ENCODE measurements at places on chromosomes 5 and 9.

DNA sequence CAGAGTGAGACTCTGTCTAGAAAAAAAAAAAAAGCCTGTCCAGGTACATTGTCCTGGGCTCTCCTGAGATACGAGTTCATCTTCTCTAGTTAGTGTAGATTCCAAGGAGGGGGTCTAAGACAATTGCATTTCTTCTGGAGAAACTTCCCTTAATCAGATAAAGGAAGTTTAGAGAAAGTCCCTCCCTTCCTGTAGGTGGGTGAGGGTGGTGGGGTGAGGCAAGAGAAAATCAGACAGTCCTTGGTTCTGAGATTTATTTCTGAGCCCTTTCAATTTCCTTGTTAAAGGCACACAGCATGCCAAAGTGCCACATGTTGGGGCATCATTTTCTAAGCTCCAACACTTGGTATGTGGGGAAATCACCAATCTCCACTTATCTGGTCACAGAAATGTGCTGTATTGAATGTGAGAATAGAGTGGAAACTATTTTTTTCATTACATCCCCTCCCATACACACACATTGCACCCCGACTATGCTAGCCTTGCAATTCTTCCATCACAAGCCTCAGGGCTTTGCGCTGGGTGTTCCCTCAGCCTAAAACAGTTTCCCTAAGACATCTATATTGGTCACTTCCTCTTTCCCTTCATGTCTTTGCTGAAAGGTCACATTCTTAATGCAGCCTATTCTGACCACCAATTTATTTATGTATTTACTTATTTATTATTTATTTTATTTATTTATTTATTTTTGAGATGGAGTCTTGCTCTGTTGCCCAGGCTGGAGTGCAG lies 5.1 kb upstream of the TUT7 start:
- no peak for DNase-seq

- no peak for DNase-seq
These were observed 113.0 kb downstream of the TRIO start for GRCh38 chr5:14256026-14256690.

GRCh38 chr5:2207416-2208238 lies 324.9 kb upstream of the IRX4 start:
- no peak for DNase-seq

- no peak for DNase-seq
These were observed 52.6 kb downstream of the ESM1 start for GRCh38 chr5:54932789-54933188.

DNA sequence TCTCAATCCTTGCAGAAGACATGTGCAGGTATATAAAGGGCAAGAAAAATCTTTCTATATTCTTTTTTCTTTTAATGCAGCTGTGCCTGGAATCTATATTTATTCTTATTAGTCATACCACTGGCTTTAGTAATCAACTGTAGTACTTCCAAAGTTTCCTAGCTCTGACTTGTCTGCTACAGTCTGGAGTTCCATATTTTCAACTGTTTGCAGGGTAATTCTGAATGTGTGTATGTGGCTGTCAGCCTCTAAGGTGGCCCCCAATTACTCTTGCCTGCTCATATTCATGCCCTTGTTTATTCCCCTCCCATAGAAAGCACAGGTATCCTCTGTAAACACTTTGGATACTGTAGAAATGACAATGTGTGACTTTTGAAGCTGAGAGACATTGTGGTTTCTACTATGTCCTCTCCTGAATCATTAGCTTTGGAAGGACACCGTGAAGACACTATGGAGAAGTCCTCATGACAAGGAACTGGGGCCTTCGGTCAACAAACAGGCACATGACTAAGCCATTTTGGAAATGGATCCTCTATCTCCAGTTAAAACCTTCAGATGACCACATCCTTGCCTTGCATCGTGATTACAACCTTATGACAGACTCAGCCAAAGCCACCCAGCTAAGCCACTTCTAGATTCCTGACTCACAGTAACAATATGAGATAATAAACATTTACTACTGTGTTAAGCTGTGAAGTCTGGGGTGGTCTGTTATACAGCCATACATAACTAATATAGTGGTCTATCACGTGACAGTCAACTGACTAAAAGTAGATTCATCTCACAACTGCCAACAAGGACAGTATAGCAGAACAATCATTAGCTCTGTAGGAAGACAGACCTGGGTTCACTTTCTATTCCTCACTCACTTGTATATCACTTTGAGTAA lies 49.5 kb upstream of the SUSD1 start:
- DNase-seq = no peak

- DNase-seq = no peak
These were observed 97.0 kb upstream of the COL5A1 start for GRCh38 chr9:134544388-134545214.

All from stimulated activated CD4-positive, alpha-beta T cell treated with anti-CD3 and anti-CD28 coated beads, TNF-alpha, amount 100 ng/mL, for 1 hour (primary cell).